ENCODE measurements at places on chromosomes 5 and 9.

- DNase-seq = no peak
These were observed 85.9 kb downstream of the HRH2 start for GRCh38 chr5:175743676-175744210.

DNA sequence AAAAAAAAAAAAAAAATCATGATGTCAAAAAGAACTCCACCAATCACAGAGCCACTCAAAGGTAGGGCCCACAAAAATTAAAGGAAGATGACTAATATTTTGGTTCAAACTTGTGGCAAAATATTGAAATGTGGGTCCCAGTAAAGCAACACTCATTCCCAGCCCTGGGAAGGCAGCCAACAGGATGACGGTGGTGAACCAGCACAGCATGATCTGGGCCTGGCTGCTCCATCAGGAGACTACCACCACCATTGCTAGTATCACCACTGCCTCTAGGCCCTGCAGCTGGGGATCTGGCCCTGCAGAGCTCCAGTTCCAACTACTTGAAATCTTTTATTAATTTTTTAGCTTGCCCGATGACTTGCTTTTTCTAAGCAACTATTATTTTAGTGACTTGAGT lies 206.8 kb upstream of the ITGA1 start:
- no peak for DNase-seq

DNA sequence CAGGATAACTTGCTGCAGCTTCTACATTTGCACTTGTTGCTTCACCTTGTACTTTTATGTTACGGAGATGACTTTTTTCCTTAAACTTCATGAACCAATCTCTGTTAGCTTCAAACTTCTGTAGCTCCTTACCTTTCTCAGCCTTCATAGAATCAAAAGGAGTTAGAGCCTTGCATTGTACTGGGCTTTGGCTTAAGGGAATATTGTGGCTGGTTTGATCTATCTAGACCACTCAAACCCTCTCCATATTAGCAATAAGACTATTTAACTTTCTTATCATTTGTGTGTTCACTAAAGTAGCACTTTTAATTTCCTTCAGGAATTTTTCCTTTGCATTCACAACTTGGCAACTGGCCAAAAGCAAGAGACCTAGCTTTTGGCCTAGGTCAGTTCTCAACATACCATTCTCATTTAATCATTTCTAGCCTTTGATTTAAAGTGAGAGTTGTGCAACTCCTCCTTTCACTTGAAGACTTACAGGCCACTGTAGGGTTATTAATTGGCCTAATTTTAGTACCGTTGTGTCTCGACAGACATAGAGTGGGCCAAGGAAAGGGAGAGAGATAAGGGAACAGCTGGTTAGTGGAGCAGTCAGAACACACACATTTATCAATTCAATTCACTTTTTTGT lies 63.7 kb downstream of the SHOC1 start:
- no peak for DNase-seq

- DNase-seq = no peak
These were observed 65.2 kb upstream of the FYB1 start for GRCh38 chr5:39284552-39284951.

GRCh38 chr9:76651119-76651705 lies 113.0 kb upstream of the PCA3 start:
- no peak for DNase-seq
